Cortex of kidney (tissue), 1 donor: ENCODE measurements at places on chromosomes 11 and 22.

DNA sequence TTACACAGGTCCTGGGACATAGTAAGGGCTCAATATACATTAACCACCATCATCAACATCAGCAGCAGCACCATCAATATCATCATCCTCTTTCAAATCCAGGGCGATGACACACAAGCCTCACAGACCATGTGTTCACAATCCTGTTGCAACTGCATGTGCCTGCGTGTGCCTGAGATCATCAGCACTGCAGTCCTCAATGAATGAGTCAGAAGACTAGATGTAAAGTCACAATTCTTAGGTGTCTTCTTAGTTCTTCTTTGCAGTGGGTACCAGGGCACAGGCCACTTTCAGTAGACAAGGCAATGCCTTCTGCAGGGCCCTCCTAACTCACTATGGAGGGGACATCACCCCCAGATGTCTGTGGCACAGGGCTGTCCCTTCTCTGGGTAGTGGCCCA is 111.1 kb downstream of the MYO18B start:
- DNase-seq, result no peak

DNA sequence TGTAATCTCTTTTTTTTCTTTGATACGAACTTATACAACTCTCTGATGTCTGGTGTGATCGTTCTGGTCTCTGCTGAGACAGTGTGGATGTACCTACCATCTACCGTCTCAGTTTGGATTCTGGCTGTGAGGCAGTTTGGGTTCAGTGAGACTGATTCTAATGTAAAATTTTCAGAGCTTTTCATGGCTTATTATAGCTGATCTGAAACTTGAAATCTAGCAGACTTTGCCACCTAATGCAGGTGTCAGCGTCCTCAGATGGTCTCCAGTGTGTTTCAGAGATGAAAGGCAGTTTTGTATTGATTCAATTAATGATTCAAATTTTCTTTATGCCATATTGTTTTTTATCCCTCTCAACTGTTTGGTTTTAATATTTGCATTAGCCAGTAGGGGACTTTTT is 35.9 kb downstream of the PPFIBP2 start:
- DNase-seq, result no peak

- no peak for DNase-seq
These were observed 73.2 kb downstream of the KIAA1671 start for GRCh38 chr22:25025491-25026400.

DNA sequence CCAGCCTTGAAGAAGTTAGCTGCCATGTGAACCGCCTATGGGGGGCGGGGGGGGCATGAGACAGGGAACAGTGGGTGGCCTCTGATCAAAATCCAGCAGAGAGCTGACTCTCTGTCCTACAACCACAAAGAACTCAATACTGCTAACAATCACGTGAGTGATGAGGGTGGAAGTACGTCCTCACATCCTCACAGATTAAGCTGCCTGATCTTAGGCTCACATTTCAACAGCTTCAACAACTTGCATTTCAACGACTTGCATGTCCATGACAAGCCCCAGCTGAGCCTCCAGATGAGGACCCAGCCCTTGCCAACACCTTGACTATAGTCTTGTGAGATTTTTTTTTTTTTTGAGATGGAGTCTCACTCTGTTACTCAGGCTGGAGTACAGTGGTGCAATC is 51.6 kb downstream of the CLMP start:
- no peak for DNase-seq

- no peak for DNase-seq
These were observed 679.9 kb upstream of the CCDC179 start for GRCh38 chr11:23540101-23540561.

DNA sequence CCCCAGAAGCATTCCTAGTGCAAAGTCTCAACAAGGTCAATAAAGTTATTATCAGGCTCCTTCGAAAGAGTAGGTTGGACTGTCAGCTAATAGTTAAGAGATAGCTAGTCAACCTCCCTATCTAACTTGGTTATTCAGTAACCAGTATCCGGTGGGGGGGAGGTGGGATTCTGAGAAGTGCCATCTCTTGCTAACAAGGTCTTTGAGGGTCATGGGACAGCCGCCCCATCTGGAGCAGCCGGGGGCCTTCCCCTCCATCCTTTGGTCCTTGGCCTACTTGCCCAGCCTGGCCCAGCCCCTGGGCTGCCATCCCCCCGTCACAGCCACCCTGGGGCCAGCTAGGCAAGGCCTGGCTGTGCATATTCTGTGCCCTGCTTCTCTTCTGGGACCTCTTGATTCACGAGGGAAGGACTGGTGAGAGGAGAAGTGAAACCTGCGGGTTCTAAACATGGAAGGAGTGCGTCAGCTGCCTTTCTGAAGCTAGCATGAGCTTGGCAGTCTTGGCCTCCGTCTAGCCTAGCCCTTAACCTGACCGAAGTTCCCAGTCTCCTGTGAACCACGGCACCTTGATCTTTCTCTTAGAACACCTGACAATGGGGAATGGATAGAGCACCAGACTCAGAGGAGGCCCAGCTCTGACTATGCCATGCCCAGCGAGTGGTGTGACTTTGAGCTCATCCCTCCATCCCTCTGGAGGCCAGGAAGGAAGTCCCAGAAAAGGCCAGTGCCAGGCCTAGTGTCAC is 9.3 kb downstream of the SLC37A2 start:
- DNase-seq, result no peak

- DNase-seq, result no peak
These were observed 78.4 kb upstream of the DBX1 start for GRCh38 chr11:20238712-20239111.

DNA sequence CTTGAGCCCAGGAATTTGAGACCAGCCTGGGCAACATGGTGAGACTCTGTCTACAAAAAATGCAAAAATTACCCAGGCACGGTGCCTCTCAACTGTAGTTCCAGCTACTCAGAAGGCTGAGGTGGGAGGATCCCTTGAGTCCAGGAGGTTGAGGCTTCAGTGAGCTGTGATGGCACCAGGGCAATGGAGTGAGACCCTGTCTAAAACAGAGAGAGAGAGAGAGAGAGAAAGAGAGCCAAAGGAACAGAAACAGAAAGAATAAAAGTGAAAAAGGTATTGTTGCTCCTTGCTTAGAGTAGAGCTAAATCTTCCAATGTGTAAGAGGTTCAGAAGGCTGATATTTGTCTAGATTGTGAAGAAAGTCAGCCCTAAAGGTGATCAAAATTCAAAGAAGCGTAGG is 8.9 kb upstream of the ETS1 start:
- no peak for DNase-seq

DNA sequence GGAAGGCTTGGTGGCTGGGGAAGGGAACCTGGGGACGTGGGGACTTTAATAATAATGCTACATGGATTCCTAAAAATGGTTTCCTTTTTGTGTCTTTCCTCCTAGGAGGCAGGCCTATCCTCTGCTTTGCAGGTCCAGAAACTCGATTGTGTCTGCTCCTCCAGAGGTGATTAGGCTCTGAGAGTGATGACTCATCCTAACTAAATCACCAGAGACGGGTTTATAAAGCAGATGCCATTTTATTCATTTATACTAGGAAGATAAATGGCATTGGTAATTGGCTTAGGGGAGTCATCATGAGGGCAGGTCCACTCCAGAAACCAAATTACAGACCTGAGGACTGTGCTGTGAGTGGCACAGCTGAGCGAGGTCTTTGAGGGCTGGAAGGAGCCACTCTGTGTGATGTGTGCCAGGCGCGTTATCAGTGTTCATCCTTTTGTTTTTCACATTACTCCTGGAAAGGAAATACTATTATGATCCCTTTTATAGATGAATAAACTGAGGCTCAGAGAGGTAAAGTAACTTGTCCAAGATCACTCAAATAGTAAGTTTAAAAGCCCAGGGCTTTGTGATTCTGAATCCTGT is 7.1 kb downstream of the NLRX1 start:
- no peak for DNase-seq

GRCh38 chr22:36386351-36386899 is 1.3 kb downstream of the MYH9 start:
- no peak for DNase-seq
